ENCODE measurements at places on chromosomes 1 and 21.

- no peak for DNase-seq
Measured at GRCh38 chr1:119879510-119880434, 16.5 kb downstream of the ADAM30 start.

- no peak for DNase-seq
Measured at GRCh38 chr1:38881487-38881886, at the start of gene GJA9. Gene GJA9 (minus strand): TSS chr1:38881587. CDS start chr1:38876098, 5,489 bp downstream.

GRCh38 chr1:36085686-36086526, 2.0 kb downstream of the TEKT2 start:
- DNase-seq, result no peak

- peak; percentile 14 for DNase-seq
Measured at GRCh38 chr1:232793944-232794343, 11.3 kb upstream of the MAP10 start.

GRCh38 chr1:244041466-244042120, 9.5 kb upstream of the ZBTB18 start:
- no peak for DNase-seq

GRCh38 chr1:193593147-193593885, 406.9 kb upstream of the B3GALT2 start:
- no peak for DNase-seq

GRCh38 chr1:27428316-27429028, 36.0 kb downstream of the GPR3 start:
- DNase-seq, result no peak

- no peak for DNase-seq
Measured at GRCh38 chr1:151918819-151919610, 9.7 kb upstream of the THEM4 start.

DNA sequence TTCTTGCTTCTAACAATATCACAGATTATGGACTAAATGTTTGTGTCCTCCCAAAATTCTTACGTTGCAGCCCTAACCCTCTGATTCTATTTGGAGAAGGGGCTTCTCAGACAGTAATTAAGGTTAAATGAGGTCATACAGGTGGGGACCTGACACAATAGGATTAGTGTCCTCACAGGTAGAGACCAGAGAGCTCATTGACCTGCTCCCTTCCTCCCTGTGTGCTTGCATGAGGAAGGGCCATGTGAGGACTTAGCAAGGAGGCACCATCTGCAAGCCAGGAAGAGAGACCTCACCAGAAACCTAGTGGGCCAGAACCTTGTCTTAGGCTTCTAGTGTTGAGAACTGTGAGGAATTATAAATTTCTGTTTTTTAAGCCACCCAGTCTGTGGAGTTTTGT, 322.6 kb downstream of the SMYD3 start:
- DNase-seq, result no peak

DNA sequence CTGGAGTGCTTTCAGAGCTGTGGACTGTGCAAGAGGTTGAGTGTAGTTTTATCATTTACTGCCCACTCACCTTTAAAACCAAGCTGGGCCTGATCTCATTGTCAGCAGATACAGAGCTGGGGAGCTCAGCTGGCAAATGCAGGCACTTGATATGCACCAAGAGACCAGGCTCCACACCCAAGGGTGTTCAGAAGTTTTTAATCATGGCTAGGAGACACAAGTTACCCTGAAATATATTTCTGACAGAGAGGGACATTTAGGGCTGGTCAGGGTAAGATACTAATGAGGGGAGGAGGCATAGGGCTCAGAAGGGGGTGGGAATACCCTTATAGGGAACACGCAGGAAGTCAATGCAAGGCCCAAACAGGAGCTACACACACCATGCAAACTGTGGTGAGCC, 153.7 kb downstream of the ELAVL4 start:
- no peak for DNase-seq

Data from NCI-H774 (cell line).